ENCODE measurements at places on chromosomes 16 and 17.

DNA sequence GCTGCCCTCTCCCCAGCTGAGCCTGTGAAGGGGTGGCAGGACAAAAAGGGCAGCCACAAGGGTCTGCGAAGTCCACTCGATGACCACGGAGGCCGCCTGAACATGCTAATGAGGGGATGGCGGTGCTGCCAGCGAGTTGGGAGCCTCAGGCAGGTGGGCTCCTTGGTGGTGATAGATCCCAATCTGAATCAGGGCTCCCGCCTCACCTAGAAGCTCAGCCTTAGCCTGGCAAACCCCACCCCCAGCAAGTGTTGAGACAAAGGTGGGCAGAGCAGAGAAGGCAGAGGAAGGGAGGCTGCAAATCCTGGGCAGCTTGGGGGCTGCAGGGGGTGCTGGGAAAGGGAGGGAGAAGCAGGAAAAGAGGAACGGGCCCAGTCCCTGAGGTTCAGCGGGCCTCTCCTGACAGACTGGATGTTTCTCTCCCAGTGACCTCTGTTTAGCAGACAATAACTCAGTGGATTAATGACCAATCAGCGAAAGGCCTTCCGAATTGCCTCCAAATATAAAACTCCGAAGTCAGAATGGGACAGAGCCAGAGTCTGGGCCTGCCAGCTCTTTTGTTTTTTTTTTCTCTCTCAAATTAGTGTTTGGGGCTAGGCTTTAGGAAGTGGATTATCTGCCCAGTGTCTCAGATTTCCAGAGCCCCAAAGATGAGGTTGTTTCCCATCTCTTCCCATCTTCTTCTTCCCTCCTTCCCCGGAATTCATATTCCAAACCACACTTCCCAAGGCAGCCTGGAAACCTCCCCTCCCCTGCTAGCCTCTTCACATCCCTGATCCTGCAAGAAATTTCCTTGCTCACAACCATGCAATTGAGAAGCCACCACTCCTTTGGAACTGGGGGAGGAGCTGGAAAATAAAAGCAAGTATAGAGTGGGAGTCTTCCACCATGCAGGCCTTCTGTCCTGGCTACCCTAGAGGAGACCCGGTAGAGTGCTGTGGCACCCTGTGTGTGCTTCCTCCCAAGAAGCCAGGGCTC is 15.2 kb upstream of the HOXB2 start:
- DNase-seq: no peak

- DNase-seq: no peak
Measured at GRCh38 chr16:85687651-85688471, 893 bp downstream of the GINS2 start.

DNA sequence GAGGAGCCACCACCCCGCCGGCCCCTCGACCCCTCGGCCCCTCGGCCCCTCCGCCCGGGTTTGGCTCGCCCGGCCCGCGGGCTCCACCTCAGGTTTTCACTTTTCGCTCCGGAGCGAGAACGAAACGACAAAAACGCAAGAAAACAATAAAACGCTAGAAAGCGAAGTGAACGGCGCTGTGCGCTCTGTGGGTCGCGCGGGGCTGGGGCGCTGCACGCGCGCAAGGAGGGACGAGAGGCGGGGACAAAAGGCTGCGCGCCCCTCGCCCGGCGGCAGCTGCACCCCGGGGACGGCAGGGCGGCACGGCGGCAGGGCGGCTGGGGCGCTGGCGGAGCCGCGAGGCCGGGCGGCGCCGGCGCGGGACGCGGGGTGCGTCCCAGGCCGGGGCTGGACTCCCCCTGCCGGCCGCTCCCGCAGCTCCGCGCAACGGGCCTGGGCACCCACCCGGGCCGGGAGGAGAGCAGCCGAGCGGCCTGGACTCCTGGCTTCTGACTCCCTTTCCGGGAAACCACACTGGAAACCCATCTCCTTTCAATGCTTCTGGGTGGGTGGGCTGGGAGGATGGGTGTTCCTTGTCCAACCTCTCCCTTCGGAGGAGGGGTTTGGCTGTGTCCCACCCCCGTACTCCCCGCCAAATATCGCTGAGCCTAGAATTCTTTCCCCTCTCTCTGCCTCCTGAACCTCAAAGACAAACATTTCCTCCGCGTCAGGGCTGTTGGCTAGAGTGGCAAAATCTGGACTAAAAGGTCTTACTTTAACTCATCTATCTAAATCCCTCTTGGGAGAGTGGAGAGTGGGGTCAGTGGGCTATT is 9.9 kb downstream of the TBX2 start:
- peak; percentile 65 for DNase-seq

DNA sequence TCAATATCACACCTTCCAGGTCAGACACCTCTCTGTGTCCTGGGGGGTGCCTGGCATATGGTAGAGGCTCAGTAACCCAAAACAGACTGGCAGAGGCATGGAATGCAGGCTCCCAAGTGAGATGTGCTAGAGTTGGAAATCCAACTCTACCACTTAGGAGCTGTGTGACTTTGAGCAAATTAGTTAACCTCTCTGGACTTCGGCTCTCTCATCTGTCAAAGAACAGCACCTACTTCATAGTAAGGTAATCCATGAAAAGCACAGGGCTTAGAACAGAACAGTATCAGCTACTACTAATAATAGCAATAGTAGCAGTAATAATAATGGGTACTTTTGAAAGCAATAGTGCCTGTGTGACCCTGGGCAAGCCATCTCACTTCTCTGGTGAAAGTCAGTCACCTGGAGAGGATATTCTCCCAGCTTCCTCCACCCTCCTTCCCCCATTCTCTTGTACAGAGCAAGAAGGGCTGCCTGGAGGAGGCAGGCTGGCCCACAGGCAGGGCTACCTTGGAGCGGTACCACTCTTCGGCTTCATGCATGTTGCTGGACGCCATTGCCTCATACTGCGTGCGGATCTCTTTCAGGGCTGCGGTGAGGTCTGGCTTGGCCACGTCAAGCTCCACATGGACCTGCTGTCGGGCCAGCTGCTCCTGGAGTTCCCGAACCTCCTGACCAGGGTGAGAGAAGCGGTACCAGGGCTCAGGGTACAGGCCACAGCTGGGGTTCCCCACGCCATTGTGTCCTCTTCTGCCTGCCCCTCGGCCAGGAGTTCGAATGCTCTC is 2.3 kb downstream of the GFAP start:
- DNase-seq: no peak

- peak; percentile 94 for DNase-seq
Measured at GRCh38 chr16:81823111-81823510, 44.0 kb downstream of the PLCG2 start.

DNA sequence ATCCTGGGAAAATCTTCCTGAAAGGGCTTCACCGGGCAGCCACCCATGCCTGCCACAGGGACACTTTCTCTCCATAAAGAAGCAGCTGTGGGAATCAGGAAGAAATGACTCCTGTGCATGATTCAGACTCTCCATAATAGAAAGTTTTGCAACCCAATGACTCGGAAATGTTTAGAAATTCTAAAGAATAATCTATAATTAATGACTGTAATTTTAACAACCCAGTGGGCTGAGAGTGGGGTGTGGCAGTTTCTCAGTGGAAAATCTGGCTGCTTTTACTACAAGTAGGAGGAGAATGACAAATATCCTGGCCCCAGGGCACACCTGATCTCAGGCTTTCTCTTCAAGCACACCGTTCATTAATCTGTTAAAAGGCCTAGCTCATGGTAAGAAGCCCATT is 25.7 kb downstream of the IRF8 start:
- no peak for DNase-seq

- DNase-seq: peak; percentile 36
Measured at GRCh38 chr16:58658796-58659211, 25.8 kb downstream of the SLC38A7 start.

DNA sequence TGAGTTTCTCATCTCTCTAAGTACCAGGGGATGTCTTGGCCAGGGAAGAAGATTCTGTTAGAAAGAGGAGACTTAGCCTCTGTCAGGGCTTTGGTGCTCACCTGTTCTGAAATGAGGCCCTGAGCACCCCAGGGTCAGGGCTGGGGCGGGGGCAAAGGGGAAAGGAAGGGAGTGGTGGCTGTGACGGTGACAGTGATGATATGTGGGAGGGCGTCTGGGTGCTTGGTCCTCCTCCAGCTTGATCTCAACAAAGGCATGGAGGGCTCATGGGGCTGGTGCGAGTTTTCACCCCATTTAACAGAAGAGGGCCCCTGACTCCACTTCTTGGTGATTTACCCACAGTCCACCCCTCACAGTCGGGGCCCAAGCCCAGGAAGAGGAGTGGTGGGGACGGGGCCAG is 15.1 kb downstream of the SOX8 start:
- no peak for DNase-seq

- DNase-seq: peak; percentile 58
Measured at GRCh38 chr16:11224096-11224893, 31.7 kb downstream of the SOCS1 start.

- DNase-seq: no peak
Measured at GRCh38 chr16:3953728-3954410, 73.4 kb upstream of the CREBBP start.

DNA sequence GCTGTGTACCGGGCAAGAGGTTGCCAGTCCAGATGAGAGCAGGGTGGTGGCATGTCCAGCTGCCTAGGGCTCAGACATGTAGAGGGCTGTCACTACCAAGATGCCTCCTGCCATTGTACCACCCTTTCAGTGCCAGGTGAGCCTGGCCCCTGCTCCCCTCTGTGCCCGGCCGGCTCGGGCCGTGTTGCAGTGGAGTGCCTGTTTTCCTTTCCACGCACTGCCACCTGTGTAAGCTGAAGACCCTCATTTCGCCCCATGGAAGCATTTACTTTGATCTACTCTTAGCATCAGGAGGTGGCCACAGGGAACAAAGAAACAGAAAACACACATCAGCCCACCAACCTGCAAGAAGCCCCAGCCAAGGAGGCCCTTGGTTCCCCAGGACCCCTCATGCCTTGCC is 4.6 kb upstream of the RBFOX3 start:
- no peak for DNase-seq

DNA sequence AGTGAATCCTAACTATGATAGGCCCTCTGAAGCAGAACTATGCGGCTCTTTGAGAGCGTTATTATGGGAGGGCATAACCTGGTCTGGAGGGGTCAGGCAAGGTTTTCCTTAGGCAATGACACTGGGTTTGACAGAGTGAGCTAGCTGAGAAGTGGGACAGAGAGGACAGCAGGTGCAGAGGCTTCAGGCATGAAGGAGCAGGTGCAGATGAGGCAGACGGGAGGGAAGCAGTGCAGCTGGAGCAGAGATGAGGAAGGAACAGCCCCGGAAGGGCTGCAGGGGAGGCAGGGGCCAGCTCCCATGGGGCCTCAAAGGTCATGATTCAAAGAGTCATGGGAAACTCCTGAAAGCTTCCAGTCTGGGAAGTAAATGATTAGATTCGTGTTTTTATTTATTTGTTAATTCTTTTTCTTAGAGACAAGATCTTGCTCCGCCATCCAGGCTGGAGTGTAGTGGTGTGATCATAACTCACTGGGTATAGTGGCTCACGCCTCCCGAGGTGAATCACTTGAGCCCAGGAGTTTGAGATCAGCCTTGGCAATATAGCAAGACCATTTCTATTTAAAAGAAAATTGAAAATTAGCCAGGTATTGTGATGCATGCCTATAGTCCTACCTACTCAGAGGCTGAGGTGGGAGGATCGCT is 5.4 kb downstream of the MARCHF10 start:
- no peak for DNase-seq

DNA sequence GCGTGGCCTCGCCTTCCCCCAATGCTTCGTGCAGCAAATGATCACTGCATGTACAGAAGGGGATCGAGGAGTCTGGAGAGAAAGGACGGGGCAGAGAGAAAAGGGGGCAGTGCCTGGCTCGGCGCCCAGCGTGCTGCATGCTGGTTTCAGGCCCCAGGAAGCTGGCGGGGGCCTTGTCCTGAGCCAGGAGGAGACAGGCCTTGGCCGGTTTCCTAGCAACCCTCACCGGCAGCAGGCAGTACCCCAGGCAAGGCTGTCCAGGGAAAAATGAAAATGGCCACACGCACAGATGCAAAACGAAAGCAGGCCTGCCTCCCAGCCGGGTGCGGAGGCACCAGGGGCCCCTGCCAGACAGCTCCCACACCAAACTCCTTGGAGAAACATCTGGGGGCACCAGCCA is 126.3 kb downstream of the ZFHX3 start:
- peak; percentile 38 for DNase-seq

GRCh38 chr16:3997231-3997841 is 116.8 kb upstream of the CREBBP start:
- DNase-seq: no peak

GRCh38 chr16:3444032-3444388 is 530 bp downstream of the NAA60 start:
- DNase-seq: peak; percentile 84

GRCh38 chr16:86882586-86883280 is 304.4 kb downstream of the FOXL1 start:
- DNase-seq: no peak

DNA sequence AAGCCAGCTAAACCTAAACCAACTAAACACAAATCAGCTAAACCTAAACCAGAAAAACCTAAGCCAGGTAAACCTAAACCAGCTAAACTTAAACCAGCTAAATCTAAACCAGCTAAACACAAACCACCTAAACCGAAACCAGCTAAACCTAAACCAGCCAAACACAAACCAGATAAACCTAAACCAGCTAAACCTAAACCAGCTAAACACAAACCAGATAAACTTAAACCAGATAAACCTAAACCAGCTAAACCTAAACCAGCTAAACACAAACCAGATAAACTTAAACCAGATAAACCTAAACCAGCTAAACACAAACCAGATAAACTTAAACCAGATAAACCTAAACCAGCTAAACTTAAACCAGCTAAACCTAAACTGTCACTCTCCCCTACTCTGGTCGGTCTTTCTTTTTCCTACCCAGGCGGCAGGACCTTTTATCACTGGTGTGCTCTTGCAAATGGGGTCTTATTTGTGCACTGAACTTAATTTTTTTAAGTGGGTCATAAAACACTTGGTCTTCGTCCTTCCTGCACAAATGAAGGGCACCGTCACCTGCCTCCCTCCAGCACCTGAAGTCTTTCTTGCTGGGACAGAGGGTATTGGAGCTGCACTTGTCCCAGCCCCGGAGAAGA is 7.2 kb downstream of the EVPL start:
- DNase-seq: no peak

- DNase-seq: no peak
Measured at GRCh38 chr17:59424331-59424730, 92.9 kb downstream of the YPEL2 start.

- no peak for DNase-seq
Measured at GRCh38 chr17:38543403-38544174, 62.2 kb downstream of the SRCIN1 start.

- DNase-seq: no peak
Measured at GRCh38 chr17:77894126-77894956, 64.2 kb upstream of the TNRC6C start.

- DNase-seq: no peak
Measured at GRCh38 chr16:11107780-11108465, 148.1 kb downstream of the SOCS1 start.

GRCh38 chr17:43974382-43975266 is 20.9 kb upstream of the PYY start:
- DNase-seq: no peak

All from common myeloid progenitor, CD34-positive (primary cell).